ENCODE measurements at places on chromosomes 5 and 9.

DNA sequence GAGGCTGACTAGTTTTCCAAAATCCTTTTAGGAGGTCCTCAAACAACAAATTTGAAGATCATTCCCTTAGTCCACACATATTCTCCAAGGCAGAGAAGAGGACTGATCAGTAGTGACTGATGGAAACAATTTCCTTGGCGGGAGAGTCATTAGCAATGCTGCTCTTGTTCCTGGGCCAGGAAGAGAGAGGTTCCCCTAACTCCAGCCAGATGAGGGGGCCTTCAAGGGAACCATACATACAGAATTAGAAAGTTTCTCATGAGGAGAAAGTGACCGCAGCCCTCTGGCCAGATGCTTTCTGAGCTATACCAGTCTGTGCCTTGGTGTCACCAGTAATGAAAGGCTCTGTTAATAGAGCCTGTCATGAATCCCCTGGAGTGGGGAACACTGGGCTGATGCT lies 539.4 kb downstream of the BNC2 start:
- no peak for DNase-seq

- DNase-seq, result no peak
Measured at GRCh38 chr9:132645711-132646110, 24.1 kb downstream of the DDX31 start.

- no peak for DNase-seq
Measured at GRCh38 chr5:73592551-73592950, 27.0 kb downstream of the UTP15 start.

DNA sequence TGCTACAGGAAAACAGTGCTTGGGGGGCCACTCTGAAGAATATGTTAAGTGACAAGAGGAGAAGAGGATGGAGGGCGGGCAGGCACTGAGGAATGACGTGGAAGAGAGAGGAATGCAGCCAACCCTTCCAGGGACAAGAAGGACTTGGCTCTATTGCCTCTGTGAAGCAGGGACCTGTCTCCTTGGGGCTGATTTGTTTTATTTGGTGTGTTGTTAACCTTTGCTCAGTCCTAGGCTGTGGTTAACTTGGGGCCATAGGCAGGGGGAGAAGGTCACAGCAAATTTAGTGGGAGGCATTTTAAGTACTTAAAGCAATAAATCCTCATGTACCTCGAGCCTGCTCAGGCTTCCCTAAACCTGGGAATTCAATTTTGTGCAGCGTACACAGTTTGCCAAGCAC lies 39.9 kb downstream of the KIF4B start:
- DNase-seq, result no peak

GRCh38 chr5:12934722-12935121 lies 1009.8 kb downstream of the DNAH5 start:
- no peak for DNase-seq

DNA sequence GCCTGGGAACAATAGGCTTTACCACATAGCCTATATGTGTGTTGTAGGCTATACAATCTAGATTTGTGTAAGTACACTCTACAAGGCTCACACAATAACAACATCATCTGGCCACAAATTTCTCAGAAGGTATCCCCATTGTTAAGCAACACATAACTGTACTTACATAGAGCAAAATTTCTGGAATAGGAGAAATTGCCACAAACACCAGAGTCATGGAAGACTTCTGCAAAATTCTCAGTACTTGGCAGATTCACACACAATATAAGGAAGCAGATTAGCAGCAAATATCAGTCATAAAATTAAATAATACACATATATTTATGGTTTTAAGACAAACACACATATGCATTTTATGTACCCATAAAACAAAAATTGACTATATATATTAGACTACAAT lies 16.4 kb downstream of the GNAQ start:
- DNase-seq, result no peak

GRCh38 chr5:151158287-151158661 lies 695 bp upstream of the ANXA6 start:
- no peak for DNase-seq

- DNase-seq, result no peak
Measured at GRCh38 chr5:54595721-54596120, 78.2 kb downstream of the SNX18 start.

DNA sequence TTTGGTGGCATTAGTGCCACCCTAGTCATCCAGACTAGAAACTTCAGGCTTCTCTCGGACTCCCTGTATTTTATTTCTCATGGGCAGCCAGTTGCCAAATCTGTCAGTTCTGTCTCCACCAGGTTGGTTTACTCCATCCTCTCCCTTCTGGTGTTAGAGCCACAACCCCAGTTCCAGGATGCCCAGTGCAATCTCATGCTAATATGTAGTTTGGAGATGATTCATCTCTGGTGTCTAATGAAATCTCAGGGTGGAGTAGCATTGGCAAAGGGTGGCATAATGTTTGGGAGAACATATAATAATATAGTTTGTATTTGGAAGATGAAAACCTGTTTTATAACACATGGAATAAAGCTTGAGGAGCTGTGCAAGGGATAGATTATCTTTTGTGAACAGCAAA lies 30.2 kb downstream of the SLC46A2 start:
- no peak for DNase-seq

GRCh38 chr5:20617841-20618240 lies 629.8 kb upstream of the CDH18 start:
- DNase-seq, result no peak

DNA sequence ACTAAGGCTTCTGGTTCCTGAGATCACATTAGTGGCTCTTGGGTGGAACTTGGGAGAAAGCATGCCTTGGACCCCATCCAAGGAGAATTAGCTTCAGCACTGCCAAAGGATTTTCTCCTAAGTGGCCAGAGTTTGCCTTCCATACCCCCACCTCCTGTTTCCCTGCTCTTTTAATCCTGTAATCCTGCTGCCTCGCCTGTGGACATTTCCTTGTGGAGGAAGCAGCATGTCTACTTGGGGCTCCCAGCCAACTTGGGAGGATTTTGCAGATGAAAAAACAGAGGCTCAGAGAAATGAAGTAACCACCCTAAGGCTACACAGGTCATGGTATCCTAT lies 1.6 kb downstream of the ARSI start:
- no peak for DNase-seq

DNA sequence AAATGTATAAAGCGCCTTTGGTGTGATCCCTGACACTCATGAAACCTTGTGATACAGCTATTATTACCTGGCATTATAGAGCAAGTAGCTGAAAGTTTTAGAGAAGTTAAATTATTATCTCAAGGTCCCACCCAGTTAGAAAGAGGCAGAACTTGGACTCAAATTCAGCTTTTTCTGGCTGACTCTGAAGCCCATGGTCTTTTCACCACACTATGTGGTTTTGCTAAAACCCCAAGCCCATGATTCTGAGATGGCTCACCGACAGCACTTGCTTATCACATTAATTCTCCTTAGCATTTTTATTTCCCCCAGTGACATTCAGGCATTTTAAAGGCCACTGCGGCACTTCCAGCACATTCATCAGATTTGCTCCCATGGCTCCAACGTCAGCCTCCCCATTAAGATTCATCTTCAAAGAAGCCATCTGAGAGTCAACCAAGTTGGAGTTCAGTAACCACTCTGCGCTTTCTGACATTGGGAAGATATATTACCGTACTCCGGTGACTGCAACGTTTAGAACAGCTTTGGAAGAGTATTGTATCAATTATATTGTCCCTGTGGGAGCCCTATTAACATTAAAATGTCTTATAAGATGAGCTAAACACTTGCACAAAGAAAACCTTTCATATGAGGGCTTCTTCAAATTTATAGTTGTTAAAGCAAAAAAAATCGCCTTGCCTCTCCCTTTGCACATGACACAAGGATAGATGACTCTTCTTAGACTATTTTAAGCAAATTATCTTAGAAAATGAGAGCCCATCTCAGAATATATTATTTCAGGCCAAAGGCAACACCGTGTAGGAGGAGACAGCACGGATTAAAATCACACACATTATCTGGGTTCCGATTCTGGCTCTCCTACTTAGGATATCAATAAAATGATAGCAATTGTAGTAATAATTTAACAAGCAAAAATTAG lies 638.1 kb downstream of the ACTL7B start:
- DNase-seq, result no peak

DNA sequence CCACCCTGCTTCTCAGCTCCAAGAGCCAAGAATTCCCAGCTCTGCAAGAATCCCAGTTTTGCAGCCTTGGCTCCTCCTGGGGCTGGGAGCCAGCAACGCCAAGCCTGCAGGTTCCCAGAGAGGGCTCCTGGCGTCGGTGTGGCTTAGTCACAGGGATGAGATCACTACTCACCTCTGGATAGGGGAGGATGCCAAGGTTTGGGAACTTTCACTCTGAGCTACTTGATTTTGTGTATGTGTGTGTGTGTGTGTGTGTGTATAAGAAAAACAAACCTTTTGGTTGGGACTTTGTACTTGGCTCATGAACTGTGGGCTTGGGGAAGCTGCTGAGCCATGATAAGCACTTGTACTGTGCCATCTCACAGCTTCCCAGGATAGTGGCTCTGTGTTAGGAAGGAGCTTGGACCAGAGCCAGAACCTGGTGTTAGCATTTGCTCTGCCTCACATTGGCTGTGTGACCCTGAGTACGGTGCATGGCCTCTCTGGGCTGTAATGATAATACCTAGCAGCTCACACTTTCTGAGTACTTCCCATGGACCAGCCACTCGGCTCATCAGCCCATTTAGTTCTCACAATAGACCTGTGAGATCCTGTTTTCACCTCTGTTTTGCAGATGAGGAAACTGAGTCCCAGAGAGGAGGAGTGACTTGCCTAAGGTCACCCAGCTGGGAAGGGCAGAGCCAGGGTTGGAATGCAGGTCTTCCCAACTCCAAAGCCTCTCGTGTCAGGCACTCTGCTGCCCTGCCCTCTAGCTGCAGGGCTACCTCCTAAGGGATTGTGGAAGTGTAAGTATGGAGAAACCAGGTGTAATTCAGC lies 41.4 kb upstream of the DAB2IP start:
- no peak for DNase-seq

- DNase-seq, result no peak
Measured at GRCh38 chr9:115373000-115373709, 255.2 kb upstream of the TNC start.

DNA sequence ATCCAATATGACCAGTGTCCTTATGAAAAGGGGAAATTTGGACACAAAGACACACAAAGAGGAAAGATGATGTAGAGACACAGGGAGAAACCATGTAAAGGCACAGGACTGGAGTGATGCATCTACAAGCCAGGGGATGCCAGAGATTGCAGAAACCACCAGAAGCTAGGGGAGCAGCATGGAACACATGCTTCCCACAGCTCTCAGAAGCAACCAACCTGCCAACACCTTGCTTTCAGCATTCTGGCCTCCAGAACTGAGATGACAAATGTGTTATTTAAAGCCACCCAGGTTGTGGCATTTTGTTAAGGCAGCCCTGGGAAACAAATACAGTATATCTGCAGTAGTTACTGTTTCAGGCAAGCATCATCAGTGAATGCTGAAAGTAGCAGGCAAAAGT lies 23.2 kb downstream of the DAP start:
- DNase-seq, result no peak

- no peak for DNase-seq
Measured at GRCh38 chr5:164484948-164485347, 979.5 kb downstream of the MAT2B start.

GRCh38 chr5:123199527-123199926 lies 110.5 kb downstream of the PRDM6 start:
- DNase-seq, result no peak

GRCh38 chr9:88388203-88388885 lies at the start of gene SPIN1:
TSS of gene SPIN1 (plus strand) at chr9:88388444. CDS start at chr9:88426540, 38,096 bp downstream.
- no peak for DNase-seq

DNA sequence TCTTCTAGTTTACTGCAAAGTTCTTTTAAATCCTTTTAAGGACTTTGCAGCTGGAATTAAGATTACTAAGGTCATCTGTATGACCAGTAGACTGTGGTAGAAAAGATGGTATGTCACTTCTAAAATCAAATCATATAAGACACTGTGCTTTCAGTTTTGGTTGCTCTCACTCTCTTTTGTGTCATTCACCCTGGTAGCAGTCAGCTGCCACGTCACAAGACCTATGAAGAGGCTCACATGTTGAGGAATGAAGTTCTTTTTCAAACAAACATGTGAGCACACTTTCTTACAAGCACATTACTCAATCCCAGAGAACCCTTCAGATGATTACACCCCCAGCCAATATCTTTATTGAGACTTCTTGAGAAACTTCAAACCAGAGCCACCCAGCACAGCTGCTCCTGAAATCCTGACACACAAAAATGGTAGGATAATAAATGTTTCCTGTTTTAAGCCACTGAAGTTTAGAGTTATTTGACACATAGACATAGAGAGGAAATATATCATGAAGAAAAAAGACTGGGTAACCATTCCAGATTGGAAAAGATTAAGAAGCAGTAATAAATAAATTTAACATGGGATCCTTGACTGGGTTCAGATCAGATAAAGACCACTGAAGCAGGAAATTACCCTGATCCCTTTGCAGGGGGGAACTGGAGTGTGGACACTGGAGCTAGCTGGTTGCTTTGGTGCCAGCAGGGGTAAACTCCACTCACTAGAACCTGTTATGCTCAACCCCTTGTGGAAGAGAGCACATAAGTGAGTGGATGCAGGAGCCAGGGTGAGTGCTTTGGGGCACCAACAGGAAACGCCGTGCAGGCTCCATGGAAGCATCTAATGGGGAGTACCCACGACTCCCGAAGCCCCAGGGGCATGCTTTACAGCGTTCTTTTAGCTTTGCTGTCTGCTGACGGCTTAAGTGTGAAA lies 64.1 kb downstream of the SLCO4C1 start:
- DNase-seq, result no peak

GRCh38 chr5:36421256-36421655 lies 119.6 kb upstream of the RANBP3L start:
- DNase-seq, result no peak

GRCh38 chr5:168941901-168942300 lies 359.0 kb downstream of the SLIT3 start:
- no peak for DNase-seq

GRCh38 chr5:180138976-180139730 lies 67.6 kb upstream of the RNF130 start:
- no peak for DNase-seq

GRCh38 chr5:154189256-154189818 lies 1.2 kb upstream of the GALNT10 start:
- no peak for DNase-seq

DNA sequence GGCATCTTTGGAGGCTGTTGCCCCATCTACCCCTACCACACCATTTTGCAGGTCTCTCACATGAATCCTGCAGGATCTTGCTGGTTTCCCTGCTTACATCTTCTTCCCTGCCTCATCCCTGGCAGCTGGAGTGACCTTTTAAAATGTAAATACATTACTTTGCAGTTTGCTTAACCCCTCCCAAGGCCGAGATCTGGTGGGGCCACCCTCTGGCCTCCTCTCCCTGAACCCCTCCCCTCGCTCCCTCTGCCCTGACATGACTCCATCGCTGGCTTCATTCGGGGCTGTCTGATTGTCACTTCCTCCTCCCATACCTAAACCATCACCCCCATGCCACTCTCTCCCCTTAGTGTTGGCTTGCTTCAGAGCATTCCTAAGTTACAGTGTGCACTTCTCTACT lies 12.6 kb upstream of the PALM2AKAP2 start:
- DNase-seq, result no peak

GRCh38 chr9:129318121-129319075 lies 140.3 kb upstream of the IER5L start:
- no peak for DNase-seq

GRCh38 chr5:9713959-9714586 lies 83.9 kb upstream of the TAS2R1 start:
- DNase-seq, result no peak

All from cortex of kidney (tissue), 1 donor.